Omental fat pad (tissue), 4 donors: ENCODE measurements at places on chromosomes 2 and 18. TPM values are rescaled to one million over a fixed set of nuclear protein-coding genes. Genes with fewer than 3 reads are reported as not detected.

Gene OTOF
- not detected for total RNA-seq

DNA sequence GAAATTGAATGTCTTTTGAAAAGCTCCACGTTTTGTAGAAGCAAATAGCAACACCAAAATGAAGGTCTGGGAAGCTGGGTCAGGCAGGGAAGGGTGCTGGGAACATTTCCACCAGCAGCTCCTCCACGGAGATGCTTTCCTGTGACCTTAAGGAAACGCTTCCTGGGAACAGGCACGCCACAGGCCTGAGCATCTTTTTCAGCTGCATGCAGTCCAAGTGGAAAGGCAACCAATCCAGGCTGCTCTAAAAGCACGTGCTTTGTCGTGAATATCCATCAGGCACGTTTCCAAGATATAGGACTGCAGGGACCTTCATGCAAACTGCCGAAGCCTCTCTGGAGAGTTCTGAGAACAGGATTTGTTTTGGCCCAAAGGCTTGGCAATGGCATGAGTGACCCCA is 109.3 kb downstream of the KLHL29 start:
- no peak for DNase-seq

- DNase-seq, result no peak
Measured at GRCh38 chr2:68764806-68765311, 30.2 kb downstream of the ARHGAP25 start.

DNA sequence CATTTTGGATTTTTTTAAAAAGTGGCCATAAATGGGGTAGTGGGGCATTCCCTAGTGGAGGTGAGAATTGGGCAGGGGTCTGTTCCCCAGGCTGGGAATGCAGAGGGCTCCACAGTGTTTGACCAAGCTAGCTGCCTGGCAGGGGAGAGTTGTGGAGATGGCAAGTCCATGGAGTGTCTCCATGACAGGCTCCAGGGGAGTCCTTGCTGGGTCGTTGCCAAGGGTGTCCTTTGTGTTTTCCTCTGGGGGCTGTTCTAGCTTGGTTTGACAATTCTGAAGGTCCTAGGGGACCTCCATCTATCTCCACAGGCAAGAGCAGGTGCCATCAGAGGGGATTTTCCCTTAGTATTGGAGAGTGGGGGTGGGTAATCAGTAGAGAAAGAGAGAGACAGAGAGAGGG is 265.3 kb downstream of the DYSF start:
- DNase-seq, result no peak

Gene KCNG2
- 0.75 TPM for total RNA-seq

DNA sequence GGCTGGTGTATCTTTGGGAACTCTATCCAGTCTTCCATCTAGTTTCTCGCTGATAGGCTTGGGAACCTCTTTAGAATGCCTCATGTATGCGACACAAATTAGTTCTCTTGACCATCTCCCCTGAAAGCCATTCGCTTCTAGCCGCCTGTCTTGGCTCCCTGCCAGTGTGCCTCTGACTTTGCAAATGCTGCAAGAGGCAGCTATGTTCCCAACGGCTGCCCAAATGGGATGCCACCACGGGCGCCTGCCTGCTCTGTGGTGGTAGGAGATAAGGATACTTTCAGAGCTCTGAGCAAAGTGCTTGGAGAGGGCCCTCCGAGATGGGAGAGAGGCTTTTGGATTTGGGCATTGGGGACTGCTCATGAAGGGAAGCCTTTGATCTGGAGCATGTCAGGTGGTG is 77.7 kb upstream of the IGFBP5 start:
- no peak for DNase-seq

DNA sequence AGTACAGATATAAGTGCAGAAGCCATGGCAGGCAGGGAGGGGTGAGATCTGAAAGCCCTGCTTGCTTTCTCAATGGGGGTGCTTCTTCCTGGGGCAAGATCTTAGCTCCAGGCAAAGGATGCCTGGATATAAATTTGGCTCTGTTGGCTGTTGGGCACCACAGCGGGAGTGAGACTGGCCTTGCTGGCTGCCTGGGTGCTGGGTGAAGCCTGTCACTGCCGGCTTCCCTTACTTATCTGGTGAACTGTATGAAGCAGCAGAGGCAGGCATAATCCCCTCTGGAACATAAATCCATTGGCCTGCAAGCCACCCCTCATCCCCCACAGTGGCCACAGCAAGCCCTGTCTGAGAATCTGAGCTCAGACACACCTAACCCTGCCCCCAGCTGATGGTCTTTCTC is 27.4 kb upstream of the SP140L start:
- no peak for DNase-seq

DNA sequence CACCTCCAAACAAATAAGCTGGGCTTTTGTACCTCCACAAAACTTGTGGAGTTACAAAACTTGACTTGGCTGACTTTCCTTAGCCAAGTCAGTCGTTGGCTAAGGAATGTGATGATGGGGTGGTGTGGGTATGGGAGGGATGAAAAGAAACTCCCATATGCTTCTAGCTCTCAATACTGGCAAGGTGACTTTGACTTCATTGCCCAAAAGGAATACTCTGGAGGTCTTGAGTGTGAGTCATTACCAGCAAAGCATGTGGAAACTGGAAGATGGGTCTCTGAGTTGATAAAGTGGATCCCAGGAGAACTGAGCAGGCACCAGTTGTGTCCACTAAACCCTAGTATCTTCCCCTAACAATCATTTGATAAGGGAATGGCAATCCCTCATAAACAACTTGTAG is 226.7 kb downstream of the GULP1 start:
- no peak for DNase-seq

DNA sequence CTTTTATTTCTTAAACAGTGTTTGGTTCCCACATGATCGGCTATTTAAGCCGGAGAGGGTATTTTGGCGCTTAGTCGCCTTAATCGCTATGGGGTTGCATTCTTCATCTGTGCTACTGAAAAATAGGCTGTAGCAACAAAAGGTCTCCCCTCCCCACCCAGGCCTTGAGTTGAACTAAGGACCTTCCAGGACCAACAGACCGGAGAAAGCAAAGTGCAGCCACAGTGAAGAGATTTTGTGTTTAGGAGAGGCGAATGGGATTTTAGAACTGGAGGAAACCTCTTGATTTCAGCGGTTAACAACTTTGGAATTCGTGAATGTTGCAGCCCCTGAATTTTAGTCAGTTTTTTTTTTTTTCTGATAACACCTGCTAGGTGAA is 1.4 kb downstream of the ITGA6 start:
- no peak for DNase-seq

Gene EMX1
- 0.38 TPM for total RNA-seq

GRCh38 chr2:204357286-204357685 is 188.0 kb upstream of the PARD3B start:
- DNase-seq, result no peak

DNA sequence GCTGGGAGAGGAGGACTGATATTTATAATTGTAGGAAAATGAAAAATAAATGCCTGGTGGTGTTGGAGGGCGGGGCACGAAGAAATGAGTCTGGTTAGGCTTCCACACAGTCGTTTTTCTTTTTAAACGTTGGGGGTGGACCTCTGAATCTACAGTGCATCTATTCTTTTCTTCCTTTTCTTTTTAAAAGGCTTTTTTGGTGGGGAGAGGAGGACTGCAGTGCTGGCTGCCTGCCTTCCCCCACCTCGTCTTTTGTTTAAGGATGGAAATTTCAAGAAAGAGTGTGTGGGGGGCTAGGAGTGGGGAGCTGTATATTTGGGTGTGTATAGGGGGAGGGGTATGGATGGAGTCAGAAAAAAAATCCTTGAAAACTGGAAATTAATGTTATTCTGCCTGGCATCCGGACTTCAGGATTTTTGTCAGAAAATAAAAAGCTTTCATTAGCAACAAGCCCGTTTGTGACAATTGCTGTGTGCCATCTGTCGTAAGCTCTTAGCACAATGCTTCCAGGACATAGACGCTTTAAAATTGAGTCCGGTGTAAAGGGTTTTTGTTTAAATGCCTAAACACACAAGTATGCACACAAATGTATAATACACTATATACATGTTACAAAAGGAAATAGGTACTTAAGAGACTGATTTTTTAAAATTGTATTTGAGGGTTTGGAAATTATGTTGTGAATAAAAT is 1.1 kb downstream of the MAP2 start:
- no peak for DNase-seq

Gene MGAT4A
- total RNA-seq, result 54.7 TPM

GRCh38 chr18:71371951-71372605 is 1083.2 kb downstream of the SOCS6 start:
- no peak for DNase-seq

- no peak for DNase-seq
Measured at GRCh38 chr2:121304941-121305340, 19.9 kb upstream of the TFCP2L1 start.

- no peak for DNase-seq
Measured at GRCh38 chr2:9107168-9108025, 99.2 kb upstream of the ASAP2 start.

GRCh38 chr2:114714313-114714712 is 271.9 kb downstream of the DPP10 start:
- no peak for DNase-seq

DNA sequence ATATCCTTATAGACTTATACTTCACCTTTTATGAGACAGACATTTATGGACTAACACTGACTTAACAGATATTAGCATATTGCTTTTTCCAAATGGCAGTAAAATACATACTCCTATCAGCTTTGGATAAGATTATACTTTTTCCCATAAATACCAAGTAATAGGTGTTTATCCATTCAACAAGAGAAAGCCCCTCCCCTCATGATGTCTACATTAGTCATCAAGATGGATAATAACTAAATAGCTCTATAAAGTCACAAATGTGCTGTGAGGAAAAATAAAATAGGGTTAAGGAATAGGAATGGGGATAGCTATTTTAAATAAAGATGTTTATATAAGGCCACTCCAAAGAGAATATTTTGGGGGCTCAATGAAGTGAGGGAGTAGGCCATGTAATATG is 39.4 kb downstream of the CSRNP3 start:
- no peak for DNase-seq

Gene CYRIA
- 25.7 TPM for total RNA-seq

DNA sequence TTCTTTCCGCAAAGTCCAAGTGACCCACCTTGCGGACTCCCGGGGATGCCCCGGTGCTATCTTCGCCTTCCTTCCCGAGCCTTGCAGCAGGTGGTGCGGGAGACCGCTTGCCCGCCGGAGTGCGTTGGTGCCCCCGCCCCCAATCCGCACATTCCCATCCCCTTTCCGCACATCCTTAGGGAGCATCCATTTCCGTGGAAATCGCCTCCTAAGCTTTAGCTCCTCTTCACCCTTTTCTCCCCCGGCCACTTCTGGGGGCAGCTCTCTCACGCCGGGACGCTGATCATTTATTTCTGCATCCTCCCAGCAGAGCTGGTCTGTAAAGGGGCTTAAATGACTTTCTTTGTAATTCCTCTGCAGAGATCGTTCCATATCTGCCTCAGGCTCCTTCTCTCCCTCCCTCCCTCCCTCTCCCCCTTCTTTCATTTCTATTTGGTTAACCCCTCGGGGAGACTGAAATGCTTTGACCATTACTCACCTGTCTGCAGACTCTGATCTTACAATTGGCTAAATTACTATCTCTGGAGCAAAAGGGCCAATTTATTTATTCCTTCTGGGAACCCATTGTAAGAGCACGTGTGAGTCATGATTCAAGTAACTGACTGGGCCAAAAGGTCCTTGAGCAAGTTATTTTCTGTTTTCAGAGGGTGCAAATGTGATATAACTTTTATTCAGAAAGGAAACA is 1.3 kb upstream of the LYPD1 start:
- DNase-seq, result no peak

GRCh38 chr2:159879051-159879604 is 81.1 kb upstream of the CD302 start:
- DNase-seq, result no peak

GRCh38 chr18:61334491-61334850 is 1.2 kb downstream of the CDH20 start:
- DNase-seq, result no peak

Gene SP9
- total RNA-seq, result not detected

DNA sequence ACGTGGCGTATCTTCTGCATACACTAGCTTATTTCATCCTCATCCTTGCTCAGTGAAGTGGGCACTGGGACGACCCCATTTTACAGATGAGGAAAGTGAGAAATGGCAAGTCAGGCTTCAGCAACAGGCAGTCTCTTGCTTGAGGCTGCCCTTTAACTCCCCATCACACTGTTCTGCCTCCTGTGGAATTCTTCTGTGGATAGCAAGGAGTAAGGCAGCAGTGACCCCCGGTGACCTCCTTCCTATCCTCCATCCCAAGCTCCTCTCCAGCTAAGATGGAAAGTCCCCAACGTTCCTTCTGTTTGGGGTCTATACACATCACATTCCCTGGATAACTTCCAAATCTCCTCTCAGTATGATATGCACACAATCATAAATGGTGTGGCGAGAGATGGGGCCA is 10.5 kb downstream of the ANKRD29 start:
- DNase-seq, result no peak

Gene ANKRD62
- not detected for total RNA-seq

GRCh38 chr2:13015532-13016320 is 299.0 kb downstream of the TRIB2 start:
- no peak for DNase-seq
